ENCODE measurements at places on chromosomes 12 and 14.

GRCh38 chr12:128956755-128957154 lies 103.5 kb downstream of the GLT1D1 start:
- DNase-seq = no peak

GRCh38 chr12:21500786-21501257 lies 613 bp downstream of the RECQL start:
- DNase-seq = no peak

- no peak for DNase-seq
Measured at GRCh38 chr12:116609319-116610114, 50.3 kb downstream of the MAP1LC3B2 start.

DNA sequence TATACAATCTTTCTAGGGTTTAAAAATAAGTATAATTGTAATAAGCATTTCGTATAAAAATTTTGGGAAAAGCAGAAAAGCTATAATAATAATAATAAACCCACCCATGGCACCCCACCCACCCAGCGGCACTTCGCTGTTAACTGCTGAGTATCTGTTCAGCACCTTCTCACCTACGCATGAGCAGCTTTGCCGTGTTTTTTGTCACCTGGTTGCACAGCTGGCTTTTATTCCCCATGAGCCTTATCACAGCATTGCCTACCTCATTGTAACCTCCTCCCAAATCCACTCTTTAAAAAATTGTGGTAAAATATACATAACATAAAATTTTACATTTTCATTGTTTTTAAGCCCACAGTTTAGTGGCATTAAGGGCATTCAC lies 34.7 kb downstream of the CYP46A1 start:
- peak; percentile 14 for DNase-seq

GRCh38 chr14:34359420-34360117 lies 102.5 kb downstream of the SPTSSA start:
- no peak for DNase-seq

GRCh38 chr12:92493816-92494215 lies 209.0 kb upstream of the PLEKHG7 start:
- no peak for DNase-seq

DNA sequence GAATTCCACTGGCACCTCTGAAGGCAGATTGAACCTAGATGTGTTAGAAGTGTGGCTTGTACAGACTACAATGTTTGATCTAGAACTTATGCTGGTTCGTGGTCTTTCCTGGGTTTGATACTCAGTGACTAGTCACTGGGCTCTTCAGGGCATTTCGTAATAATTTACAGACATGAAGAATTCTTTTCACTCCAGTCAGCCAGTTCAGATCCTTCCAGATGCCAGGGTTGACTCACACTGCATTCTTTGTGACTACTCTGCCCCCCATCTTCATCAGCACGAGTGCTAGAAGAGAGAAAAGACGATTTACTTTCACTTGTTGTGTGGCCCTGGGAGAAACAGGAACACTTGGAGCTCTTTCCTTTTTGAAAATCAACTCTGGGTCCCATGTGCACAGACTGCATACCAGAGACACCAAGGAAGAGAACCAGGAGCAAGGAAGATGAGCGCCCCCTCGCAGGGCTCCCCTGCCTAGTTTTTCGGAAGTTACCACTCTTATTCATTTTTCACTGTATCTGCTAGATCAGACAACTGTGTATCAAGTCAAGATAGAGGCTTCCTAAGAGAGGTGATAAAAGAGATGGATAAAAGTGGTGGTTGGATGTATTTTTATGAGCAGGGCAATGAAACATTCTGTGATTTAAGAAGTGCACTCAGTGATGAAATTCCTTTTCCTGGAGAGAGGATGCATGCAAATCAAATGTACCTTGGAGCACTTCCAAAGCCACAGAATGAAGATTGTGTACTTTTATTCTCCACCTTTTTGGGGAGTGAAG lies 33.5 kb upstream of the EVL start:
- no peak for DNase-seq

Data from D341Med (cell line).